Liver (tissue), 10 donors: ENCODE measurements at places on chromosomes 3 and 15. TPM values are rescaled to one million over a fixed set of nuclear protein-coding genes. Genes with fewer than 3 reads are reported as not detected.

SLC22A14 gene
- total RNA-seq = not detected

CCNB2 gene
- total RNA-seq = 53.1 TPM

DNA sequence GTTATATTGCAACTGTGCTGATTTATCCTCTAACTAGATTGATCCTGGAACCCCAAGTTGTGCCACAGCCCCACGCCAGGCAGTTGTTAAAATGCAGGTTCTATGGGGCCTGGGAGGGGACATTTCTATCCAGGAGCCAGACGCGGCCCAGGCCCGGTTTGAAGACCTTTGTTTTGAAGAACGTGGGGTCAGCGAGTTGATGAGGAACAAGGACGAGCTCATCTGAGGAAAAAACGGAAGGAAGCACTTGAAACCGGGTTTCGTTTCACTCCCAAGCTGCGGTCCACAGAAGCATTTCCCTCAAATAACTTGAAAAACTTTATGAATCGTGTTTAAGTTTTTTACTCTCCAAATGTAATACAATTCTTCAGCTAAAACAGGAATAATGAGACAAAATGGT, 76.4 kb downstream of the CHSY1 start:
- no peak for DNase-seq

- no peak for DNase-seq
Observed at GRCh38 chr15:60803059-60803458, 324.1 kb upstream of the ICE2 start.

- no peak for DNase-seq
Observed at GRCh38 chr3:17845026-17845812, 102.8 kb upstream of the TBC1D5 start.

DNA sequence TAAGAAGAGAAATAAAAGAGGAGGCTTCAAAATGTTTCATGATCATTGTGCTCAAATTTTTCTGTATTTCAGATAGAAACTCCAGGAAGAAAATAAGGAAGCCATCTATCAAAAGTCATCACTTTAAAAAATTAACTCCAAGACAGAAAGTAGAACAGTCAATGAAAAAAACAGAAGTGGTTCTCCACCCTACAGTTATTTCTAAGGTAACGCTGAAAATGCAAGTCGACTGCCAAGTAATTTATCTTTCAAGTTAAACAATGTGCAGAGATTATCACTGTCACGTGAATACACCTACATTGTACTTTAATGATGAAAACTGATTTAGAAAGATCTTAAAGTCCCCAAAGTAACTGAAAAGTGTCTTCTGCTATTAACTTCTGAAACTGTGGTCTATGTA, 78.5 kb upstream of the SNRPA1 start:
- DNase-seq = no peak

GRCh38 chr15:41429003-41429890, 12.4 kb downstream of the RTF1 start:
- DNase-seq = no peak

DNA sequence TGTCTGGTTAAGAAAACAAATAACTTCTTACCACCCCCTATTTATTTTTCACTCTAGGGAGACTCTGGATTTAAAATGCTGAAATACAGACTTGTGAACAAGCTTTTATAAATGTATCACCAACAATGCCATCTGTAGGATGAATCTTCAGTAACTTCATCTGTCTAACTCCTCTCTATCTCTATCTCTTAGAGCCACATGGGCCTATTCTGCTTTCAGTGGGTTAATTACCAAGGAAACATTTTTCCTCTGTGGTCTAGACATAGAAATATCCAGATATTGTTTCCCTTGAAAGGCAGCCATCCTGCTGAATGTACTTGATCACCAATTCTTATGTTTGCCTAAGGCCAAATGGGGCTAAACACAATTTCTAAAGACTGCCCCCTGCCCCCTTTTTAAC, 167.6 kb upstream of the COL8A1 start:
- no peak for DNase-seq

DNA sequence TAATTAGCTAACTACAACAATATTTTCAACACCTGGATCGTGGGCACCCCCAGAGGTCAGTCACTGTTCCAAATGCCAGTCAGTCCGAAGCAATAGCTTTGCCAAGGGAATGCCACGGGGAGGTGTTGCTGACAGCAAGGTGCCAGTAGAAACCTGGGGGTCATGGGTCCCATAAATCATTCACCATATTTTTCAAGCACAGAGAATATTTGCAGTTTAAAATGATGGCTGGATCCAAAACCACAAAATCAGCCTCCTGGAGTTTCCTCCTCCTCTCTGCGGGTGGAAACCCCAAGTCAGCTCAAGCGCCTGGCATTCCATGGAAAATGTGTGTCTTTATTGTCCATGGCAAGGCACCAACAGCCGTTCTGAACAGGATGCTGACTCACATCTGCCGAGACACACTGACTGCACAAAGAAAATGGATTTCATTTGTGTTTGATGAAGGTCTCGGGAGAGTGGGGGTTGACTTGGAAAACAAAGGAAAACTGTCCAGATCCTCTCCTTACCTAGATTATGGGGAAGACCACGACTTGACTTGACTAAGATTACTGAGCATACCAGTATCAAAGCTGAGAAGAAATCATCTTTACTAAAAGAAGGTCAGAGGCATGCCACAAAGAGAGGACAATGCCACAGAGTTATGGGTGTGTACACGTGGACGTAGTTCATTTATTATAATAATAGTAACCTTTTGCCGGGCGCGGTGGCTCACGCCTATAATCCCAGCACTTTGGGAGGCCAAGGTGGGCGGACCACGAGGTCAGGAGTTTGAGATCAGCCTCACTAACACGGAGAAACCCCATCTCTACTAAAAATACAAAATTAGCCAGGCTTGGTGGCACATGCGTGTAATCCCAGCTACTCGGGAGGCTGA, 26.4 kb downstream of the ANXA2 start:
- DNase-seq = no peak

- no peak for DNase-seq
Observed at GRCh38 chr15:51083641-51084166, 11.0 kb downstream of the TNFAIP8L3 start.

DNA sequence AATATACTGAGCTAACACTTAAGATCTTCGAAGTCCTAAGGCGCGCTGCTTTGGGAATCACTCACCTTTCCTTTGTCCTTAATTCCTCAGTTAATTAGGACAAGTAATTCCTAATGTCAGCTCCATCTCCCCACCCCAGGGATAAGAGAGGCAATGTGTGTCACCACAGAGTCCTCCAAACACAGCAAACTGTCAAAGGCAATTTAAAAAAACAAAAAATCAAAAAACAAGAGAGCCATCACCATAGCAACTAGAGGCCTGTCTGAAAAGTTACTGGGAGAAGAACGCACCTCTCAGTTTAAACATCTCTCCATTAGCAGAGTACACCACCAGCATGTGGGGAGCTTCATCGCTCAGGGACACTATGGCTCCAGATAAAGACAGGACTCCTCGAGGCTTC, 101.7 kb downstream of the OSBPL10 start:
- no peak for DNase-seq
